ENCODE measurements at places on chromosomes 12 and 14.

DNA sequence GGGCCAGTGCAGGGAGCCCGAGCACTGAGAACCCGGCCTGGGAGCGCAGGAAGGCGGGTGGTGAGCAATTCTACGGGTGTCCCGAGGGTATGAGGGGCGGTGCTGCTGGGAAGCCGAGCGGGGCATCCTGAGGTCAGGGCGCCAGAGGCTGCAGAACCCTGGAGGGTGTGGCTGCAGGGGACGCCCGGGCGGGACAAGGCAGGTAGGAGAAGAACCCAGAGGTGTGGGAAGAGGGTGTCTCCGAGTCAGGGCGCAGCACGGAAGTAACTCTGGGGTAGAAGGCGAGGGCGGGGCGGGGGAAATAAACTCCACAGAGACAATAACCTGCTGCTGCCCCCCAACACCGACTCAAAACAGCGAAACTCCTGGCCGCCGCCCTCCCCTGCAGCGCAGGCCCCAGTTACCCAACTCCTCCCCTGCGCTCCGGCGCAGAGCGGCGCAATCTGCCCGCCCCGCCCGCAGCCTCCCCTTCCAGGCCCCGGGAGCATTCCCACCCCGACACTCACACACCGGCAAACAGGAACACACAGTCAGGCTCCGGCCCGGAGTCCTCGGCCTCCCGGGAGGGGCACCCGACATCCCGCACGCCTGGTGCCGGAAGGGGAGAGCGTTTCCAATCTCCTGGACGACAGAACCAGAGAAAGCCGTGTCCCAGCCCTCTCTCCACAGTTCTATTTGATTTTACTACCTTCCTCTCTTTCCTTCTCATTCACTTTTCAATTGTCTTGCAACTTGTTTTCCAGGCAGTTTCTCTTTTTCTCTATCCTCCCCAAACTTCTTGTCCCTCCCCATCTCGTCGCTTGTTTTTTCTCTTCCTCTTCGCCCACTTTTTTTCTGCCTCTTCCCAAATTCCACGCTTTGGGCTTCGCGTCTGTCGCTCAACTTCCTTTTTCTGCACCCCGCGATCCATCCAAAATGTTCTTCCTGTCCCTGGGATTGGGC is 2.4 kb downstream of the HRK start:
- no peak for DNase-seq

DNA sequence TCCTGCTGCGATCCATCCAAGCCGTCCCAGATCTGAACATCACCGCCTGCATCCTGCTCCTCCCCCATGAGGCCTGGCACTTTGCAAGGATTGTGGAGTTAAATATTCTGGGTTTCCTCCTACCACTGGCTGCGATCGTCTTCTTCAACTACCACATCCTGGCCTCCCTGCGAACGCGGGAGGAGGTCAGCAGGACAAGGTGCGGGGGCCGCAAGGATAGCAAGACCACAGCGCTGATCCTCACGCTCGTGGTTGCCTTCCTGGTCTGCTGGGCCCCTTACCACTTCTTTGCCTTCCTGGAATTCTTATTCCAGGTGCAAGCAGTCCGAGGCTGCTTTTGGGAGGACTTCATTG is 8.2 kb downstream of the BDKRB1 start:
- no peak for DNase-seq

DNA sequence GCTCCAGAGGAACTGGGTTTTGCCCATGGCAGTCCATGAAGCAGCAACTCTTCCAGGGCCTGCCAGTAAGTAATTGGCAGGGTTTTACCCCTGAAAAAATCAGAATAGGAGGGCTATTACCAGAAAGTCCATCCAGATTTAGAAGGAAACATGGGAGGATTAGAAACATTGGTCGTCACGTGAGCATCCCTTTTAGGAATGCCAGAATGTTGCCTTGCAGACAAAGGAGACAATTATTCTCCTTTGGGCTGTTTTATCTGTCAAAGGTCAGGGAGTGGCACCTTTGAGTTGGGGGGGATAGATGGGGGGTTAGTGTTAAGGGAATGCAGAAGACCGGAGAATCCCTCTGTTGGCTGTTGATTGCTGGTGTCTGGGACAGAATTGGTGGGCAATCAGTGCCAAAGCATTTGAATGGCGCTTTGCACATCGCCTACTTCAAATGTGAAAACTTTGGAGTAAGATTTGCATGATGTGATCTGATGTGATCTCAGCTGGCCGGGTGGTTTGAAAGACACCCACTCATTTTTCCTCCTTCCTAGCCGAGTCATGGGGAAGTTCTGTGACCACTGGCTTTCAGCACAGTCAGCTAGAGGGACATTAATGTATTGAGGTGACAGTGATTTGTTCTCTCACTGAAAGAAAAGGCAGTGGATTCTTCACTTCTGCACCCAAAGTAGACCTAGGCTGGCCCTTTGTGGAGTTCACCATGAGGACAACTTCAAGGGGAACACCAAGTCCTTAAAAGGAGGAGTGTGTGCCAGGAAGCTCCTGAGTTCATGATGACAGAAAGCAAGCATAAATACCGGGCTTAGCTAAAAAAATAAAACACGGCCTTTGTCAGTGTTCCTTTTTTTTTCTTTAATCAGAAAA is 31.4 kb downstream of the FLVCR2 start:
- DNase-seq: no peak

GRCh38 chr14:93008381-93008780 is 85.4 kb downstream of the CHGA start:
- DNase-seq: no peak

DNA sequence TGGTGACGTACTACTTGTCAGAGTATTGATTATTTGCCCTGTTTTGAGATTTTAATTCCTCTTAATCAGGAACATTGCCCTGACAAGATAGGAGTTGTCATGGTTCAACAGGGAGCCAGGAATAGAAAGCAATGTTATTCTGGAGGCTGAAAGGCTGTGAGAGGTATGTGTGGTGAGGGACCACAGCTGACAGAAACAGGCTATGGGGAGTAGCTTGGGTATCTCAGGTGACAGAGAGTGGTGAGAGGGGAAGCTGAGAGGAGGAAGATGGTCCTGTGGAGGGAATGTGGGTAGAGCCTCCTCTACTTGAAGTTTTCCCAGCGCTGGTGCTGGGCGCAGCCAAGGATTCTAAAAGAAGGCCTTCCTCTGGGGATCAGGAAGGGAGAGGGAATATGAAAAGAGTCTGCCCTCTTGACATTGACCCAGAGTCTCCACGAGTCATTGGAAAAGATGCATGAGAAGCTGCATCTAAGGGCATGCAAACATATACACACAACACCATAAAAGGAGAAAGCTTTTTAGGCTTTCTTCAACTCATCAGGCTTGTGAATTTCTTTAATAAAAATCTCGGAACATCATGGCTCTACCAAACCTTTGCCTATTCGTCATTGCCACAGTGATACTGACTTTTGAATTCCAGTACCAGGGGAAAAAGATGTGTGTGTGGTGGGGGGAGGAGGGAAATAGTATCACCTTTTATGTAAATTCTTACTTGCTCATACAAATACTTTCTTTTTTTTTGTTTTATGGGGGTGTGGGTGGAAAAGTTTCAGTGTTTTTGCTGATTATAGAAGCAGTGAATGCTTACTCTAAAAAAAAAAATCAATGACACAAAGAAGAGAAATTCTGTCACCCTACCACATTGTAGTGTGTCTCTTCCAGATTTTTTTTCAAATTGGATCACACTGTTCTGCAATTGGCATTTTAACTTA is 39.9 kb upstream of the DHRS7 start:
- no peak for DNase-seq

GRCh38 chr12:65761301-65761700 is 63.0 kb upstream of the HMGA2 start:
- DNase-seq: no peak

DNA sequence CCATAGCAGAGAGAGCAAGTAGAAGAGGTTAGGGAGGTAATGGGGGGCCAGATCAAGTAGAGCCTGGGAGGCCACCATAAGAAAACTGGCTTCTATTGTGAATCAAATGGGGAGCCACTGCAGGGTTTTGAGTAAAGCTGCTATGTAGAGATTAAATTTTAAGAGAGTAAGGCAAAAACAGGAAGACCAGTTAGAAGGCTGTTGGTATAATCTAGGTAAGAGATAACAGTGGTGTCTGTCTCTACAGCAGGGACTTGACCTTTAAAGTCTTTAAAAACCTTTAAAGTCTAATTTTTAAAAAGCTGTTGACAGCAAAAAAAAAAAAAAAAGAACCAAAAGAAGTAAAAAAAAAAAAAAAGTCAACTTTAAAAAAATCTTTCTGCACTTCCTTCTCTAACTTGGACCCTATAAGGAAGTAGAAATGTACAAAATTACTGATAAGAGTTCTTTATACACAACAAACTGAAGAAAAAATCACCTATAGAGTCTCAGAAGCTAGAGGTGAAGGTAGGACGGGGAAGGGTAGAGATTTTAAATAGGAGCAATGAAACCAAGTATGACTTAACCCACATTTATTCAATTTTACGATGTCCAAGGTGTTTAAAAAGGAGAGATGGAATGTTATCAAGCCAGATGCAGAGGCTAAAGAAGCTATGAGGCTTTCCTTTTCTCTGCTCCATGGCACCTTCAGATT is 26.1 kb downstream of the SGPP1 start:
- no peak for DNase-seq

GRCh38 chr12:77608271-77608824 is 222.3 kb upstream of the NAV3 start:
- no peak for DNase-seq

- no peak for DNase-seq
Observed at GRCh38 chr12:49552014-49552413, 13.2 kb downstream of the KCNH3 start.

- DNase-seq: no peak
Observed at GRCh38 chr12:112932485-112933128, 5.7 kb upstream of the OAS3 start.

GRCh38 chr12:77166696-77167095 is 101.3 kb upstream of the E2F7 start:
- no peak for DNase-seq

- DNase-seq: peak; percentile 72
Observed at GRCh38 chr12:75635606-75636444, 124.4 kb upstream of the KRR1 start.

DNA sequence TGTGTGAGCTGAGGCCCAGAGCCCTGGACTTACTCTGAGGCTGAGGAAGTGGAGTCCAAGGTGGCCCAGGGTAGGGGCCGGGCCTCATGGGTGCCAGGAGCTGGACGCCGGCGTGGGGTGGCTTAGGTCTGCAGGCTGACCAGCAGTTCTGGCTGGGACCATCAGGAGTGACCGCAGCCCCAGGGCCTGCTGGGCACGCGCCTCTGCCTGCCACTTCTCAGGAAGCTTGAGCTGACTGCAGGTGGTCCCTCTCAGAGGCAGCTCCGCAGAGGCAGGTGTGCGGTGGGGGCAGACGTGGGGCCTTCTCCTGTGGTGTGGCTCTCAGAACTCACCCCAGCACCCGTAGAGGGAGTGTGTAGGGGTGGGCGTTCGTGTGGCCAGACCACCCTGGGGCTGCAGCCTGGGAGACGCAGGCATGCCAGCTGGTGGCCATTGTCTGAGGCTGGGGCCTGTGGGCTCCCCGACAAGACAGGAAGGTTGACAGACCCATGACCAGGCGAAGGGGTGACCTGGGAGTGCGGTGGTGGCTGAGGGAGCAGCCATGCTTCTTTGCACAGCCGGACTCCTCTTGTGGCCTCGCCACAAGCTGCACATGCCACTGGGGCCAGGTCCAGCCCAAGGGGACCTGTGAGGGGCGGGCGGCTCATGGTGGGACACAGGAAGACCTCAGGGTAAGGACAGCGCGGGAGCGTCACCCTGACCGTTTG is 40.0 kb upstream of the TEX22 start:
- no peak for DNase-seq

DNA sequence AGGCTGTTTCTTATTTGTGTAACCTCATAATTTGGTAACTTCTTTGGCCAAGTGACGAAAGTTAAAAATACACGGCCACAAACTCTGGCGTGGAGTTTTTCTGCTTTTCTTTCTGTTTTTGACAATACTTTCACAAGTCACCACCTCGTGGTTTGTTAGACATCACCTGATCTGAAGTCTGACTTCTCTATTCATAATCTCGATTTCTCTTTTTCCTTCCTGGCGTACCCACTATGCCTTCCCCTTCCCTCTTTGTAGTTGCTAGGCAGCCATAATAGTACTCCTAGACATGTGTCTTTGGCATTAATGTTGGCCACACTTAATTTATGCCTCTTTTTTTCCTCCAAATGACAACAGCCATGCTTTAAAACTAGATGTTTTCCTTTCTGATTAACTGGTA is 97.6 kb downstream of the POLR3B start:
- DNase-seq: no peak

DNA sequence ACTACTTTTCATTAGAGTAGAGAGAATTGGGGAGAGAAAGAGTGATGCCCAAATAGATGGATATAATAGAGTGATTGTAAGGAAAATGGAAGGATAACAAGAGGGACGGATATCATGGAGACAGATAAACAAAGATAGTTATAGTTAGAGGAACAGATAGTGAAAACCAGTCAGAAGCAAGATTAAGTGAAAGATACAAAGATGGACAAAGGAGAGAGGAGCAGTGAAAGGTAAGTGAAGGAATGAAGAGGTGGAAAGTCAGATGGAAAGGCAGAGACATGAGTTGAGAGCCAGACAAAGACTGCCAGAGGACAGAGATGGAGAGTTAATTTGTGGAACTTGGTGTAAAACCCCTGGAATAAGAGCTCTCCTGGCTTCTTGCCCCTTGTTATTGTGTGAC is 59.2 kb upstream of the CISTR start:
- DNase-seq: no peak

DNA sequence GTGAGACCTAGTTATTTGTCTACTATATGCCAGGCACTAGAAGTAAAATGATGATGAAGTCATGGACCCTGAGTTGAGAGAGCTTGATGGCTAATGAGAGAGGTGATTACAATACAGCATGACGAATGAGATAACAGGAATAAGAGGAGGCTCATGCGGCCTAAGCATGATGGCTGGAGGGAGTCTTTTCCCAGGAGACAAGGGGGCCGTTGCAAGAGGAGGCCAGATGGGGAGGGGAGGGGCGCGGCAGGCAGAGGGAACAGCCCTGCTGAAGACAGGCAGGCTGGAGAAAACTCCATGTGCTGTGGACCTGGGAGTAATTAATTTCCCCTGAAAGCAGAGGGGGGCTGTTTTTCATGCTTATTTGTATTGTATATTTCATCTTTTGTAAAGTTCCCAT is 144.7 kb upstream of the RFLNA start:
- DNase-seq: no peak

GRCh38 chr12:47147739-47148138 is 68.0 kb upstream of the AMIGO2 start:
- no peak for DNase-seq

GRCh38 chr14:64465191-64465822 is at the start of gene AKAP5:
AKAP5 (plus strand) TSS chr14:64465499; CDS start chr14:64468395, 2,896 bp downstream.
- DNase-seq: peak; percentile 49

DNA sequence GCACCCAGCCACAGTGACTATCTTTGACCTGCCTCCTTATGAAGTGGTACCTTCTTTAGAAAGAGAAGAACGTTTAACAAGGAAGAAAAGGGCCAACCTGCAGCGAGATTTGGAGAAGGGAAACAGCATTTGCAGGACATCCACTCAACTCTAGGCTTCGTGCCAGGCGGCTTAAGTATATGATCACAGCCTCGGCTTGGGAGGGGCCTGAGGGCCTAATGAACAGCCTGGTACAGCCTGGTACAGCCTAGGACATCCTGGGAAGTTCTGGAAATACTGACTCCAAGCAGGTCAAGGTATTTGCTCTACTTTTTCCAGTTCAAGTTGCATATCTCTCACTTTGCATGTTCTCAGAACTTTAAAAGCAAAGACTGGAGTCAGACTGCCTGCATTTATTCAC is 16.1 kb downstream of the HCAR2 start:
- no peak for DNase-seq

All from activated CD4-positive, alpha-beta T cell treated with anti-CD3 and anti-CD28 coated beads, Interleukin-2, amount 50 U/mL, for 16 hours (primary cell).